Right renal cortex interstitium (tissue), 3 donors: ENCODE measurements at places on chromosomes 2 and 18. TPM values are rescaled to one million over a fixed set of nuclear protein-coding genes. Genes with fewer than 3 reads are reported as not detected.

The MAB21L4 gene
- 1.3 TPM for polyA plus RNA-seq

The GPBAR1 gene
- 1.6 TPM for polyA plus RNA-seq

The MALT1 gene
- 30.1 TPM for polyA plus RNA-seq

The MOGAT1 gene
- polyA plus RNA-seq = not detected

The AMER3 gene
- polyA plus RNA-seq = 0.01 TPM

The ALPI gene
- polyA plus RNA-seq = 0.10 TPM

The TMEM17 gene
- polyA plus RNA-seq = 5.9 TPM

The SLC11A1 gene
- 0.98 TPM for polyA plus RNA-seq

The UGT1A1 gene
- 0.18 TPM for polyA plus RNA-seq

The EGR4 gene
- polyA plus RNA-seq = not detected

The KIAA2012 gene
- 0.07 TPM for polyA plus RNA-seq

The ACP1 gene
- 143 TPM for polyA plus RNA-seq

The PTH2R gene
- polyA plus RNA-seq = 36.6 TPM

The CLEC4F gene
- 0.08 TPM for polyA plus RNA-seq

The NYAP2 gene
- not detected for polyA plus RNA-seq

The TNFRSF11A gene
- polyA plus RNA-seq = 1.6 TPM

The C1QL2 gene
- not detected for polyA plus RNA-seq
